ENCODE measurements at places on chromosomes 13 and 19.

DNA sequence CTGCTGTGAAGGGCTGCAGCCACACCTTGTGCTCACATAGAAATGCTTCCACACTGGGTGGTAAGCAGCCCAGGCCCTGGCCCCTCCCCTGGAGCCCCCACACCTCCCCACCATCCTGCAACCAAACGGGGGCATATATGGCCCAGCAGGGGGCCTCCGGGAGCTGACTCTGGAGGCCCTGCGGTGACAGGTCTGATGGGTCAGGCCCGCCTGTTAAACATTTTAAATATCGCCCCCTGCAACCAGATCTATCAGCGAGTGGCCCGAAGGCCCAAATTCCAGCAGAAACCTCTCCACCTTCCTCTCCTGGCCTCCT, 48.0 kb upstream of the KATNAL1 start:
- DNase-seq = no peak

GRCh38 chr13:111904701-111905608, 162.0 kb upstream of the SOX1 start:
- no peak for DNase-seq

DNA sequence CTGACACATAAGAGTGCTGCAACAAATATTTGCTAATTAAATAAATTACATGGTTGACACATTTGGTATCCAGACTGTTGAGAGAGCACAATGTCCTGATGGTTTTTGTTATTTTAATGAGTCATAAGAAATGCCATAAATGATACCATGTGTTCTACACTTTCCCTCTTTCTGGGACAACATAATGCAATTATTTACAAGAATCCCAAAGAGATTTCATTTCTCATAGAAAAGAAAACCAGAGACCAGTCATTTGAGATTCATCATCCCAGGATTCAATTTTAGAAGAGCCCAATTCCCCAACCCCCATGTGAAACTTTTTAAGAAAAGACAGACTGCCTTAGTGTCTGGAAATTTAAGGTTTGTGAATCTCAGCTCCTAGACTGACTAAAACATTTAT, 399.6 kb downstream of the DCT start:
- DNase-seq = no peak

- no peak for DNase-seq
These were observed 16.0 kb upstream of the GTF2F2 start for GRCh38 chr13:45104261-45104660.

DNA sequence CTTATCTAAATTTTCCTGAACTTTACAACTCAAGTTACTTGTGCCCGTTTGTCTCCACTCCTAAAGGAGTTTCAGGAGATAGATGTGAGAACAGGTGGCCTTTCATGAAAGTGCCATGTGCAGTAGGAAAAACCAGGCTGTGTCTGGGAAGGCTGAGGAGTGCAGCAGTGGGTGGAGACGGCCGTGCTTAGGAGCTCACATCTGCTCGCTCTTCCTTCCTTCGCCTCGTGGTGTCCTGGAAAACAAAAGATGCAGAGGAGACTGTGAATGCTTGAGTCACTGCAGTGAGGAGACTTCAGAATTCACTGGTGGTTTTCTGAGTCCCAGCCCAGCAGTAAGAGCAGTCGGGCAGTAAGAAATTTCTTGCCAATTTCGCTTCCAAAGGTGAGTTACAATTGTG, 138.4 kb upstream of the RNF113B start:
- peak; percentile 82 for DNase-seq

DNA sequence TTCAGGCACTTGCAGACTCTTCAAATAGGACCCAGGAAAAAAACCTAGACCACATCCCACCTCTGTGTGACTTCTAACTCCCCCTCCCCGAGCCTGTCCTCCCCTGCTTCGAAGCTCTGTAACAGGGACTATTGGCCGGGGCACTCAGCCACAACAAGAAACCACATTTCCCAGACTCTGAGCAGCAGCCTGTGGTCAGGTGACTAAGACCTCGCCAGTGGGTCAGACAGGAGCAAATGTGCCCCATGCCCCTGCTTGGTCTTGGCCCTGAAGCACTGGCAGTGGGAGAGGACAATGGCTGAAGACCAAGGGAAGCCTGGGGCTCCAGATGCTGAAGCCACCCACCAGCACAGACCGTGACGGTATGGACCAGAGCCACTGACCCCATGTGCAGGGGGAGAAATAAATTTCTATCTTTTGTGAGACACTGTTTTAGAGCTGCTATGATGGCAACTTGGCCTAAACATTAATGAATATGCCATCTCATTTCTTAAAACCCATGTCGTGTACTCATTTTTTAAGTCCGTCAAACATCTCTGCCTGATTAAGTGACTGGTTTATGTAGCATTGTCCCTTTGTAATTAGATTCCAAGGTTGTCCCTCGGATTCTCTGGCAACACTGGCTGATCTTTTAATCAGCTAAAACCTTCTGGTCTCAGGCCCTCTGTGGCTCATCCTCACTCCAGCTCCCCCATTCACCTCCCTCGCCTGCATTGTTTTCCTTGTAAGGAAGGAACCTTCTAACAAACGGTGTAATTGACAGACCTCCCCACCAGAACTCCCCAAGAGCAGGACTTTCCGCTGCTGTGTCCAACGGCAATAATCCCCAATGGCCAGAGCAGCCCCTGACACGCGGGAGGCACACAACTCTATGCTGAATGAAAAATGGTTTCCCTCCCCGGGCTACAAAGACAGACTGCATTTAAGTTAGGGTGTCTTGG, 98.4 kb downstream of the STK24 start:
- DNase-seq = no peak

GRCh38 chr13:98843482-98843877, 91.0 kb upstream of the SLC15A1 start:
- peak; percentile 58 for DNase-seq

- DNase-seq = no peak
These were observed 357.9 kb downstream of the SLITRK6 start for GRCh38 chr13:85441364-85441763.

DNA sequence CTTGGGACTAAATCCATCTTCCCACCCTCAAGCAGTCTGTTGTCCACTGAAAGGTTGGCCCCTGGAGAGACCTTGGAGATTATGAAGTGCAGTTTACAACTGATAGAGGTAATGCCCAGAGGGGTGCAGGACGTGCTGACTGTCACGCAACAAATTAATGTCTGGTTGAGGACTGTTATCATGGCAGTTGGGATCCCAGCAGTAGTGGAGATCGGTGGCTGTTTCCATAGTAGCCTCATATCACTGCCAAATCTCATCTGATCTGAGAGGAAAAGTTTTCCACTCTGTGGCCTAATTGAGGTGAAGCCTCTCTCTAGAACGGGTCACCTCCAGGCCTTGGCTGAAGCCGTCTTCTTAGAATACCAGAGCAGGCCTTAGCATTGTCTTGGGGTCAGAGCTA, 4.1 kb downstream of the TECR start:
- DNase-seq = no peak

DNA sequence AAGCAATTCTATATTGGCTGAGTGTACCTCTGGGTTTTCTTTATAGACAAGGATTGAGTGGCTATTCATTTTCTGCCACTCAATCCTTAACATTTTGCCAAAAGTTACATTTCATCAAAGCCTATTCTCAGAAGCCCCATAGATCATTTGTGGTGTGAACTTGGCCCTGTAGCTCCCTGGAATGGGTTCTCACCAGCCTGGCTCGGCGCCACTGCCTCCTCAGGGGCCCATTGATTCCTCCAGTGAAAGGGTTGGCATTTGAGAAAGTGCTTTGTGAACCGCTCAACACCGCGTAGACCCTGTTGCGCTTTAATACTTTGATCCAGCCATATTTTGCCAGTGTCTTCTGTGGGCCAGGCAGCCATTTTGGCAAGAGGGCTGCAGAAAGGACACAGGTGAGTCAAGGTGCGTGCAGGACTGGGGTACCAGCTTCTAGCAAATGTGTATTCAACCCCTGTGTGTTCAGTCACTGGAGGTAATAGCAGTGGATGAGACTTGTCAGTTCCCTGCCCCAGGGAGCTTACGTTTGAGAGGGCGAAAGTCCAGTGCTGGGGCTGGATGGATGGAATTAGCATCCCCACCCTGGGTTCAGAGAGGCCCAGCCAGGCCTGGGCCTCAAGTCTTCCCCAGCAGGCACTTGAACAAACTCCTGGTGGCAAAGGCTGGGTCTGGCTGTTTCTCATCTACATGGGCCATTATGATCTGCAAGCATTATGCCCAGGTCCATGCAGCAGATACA, 3.8 kb downstream of the RAB8A start:
- no peak for DNase-seq

DNA sequence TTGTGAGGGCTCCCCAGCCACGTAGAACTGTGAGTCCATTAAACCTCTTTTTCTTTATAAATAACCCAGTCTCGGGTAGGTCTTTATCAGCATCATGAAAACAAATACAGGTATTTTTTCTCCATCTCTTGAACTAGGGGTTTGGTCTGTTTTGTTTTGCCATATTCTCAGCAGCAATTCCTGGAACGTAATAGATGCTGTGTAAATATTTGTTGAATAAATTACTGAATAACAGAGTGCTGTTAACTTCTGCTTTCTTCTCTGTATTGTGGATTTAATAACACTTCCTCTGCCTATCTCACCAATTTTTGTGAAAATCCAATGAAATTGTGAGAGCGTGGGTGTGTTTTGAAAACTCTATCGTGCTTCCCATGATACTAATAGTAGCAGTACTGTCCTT, 429.4 kb downstream of the DCT start:
- DNase-seq = no peak

- DNase-seq = peak; percentile 31
These were observed 15.5 kb downstream of the TMPRSS9 start for GRCh38 chr19:2375353-2376121.

DNA sequence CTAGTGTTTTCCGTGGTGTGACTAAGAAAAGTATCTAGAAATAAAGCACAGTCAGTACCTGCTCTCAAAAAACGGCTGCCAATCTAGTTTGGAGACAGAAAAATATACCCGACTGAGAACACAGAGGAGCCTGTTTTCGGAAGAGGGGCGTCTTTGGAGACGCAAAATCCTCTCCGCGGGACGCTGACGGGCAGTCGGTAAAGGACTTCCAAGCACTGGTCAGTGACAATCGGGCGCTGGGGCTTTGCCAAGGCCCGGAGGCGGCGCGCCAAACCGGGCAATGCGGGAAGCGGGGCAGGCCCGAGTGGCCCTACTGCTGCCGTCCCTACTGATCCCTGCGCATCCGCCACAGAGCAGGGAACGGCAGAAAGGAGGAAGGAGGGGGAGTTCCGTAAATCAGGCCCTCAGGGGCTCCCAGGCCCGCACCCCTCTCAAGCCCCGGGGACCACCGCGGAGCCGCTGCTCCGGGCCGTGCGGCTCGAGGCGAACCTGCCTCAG, 588 bp upstream of the DPY19L3 start:
- DNase-seq = peak; percentile 58

DNA sequence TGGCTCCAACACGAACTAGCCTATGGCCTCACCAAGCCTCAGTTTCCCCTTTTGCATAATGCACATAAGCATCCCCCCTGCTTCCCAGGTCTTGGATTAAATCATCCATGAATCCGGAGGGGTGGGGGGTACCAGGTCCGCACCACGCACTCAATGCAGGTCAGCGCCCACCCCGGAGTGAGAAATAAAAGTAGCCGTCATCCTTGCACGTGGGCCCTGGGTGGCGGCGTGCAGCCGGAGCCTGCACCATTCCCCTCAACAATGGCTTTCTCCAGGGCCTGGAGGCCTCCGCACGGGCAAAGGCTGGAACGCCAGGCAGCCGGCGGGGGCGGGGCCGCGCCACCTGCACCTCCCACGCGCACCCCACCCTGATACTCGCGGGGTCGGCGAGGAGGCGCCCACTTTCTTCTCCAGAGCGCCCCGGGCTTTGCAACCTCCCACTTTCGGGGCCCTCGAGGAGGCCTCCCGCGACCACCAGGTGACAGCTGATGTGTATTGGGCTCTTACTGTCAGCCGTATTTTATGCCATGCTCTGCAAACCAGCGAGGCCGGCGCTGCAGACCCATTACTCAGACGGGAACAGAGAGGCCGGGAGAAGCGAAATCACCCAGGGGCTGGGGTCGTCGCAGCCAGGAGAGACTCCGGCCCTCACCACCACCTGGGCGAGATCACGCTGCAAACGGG, 767 bp upstream of the GADD45B start:
- peak; percentile 32 for DNase-seq

DNA sequence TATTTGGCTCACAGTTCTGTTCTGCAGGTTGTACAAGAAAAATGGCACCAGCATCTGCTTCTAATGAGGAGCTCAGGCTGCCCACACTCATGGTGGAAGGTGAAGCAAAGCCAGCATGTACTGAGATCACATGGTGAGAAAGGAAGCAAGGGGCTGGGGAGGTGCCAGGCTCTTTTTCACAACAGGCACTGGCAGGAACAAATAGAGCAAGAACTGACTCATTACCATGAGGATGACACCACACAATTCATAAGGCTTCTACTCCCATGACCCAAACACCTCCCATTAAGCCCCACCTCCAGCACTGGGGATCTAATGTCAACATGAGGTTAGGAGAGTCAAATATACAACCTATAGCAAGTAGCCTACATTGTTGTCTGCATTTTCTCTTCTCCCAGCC, 522.6 kb downstream of the RFC3 start:
- DNase-seq = no peak

DNA sequence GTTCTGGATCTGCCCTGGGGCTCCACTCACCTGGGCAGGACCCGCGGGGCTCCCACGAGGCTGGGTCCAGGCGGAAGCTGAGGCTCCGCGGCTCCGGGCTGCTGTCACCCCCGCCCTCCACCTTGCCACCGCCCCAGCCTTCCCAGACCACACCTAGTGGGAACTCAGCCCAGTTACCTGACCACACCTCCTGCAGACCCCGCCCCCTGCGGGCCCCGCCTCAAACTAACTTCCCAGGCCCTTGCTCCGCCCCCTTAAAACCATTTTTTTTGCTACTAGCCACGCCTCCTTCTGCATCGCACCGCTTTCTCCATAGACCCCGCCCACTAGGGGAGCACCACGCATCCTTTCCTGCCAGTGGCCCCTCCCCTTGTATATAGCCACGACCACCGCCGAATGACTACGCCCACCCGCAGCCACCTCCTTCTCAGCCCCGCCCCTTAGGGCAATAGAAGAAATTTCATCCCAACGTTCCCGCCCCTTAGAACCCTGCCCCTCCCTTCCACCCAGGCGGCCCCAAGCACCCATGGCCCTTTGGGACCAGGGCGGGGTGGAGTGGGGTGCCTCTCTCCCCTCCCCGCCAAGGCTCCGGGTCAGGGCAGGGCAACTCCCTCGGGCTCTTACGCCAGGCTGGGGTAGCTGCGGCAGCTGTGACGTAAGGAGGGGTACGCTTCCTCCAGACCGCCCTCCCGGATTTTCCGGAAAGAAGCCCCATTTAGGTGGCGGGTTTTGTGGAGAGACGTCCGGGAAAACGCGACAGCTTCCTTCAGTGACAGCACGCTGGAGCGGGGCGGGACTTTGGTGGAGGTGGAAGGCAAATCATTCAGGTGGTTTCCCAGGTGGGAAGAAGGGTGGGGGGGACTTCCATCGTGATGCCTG, at the start of gene SH2D3A:
SH2D3A (minus strand) TSS at position 79 of the 879 bp plus-strand sequence. CDS start 3,687 bp downstream, outside the sequence.
- DNase-seq = peak; percentile 92

DNA sequence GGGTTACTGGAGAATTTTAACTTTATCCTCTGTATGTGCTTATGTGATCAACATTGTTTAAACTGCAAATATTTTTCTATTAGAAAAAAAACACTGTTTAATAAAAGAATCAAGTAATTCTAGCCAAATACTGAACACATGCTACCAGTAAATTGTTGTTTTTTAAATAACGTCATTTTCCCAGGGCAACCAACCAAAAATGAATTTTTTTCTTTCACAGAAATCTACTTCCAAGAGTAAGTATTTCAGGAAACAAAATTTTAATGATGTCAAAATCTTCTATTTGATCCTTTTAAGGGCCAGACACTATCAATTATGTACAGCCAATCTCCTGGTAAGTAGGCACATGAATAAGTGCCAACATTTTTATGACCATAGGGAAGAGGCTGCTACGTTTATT, 57.1 kb downstream of the TUBGCP3 start:
- DNase-seq = no peak
